HuH-7 (cell line): ENCODE measurements at places on chromosomes 3 and 15.

- peak; percentile 37 for DNase-seq
Observed at GRCh38 chr3:136819731-136820679, 1.1 kb downstream of the SLC35G2 start.

GRCh38 chr15:71773206-71773859 lies 37.0 kb upstream of the NR2E3 start:
- DNase-seq = no peak

- DNase-seq = no peak
Observed at GRCh38 chr3:99951701-99952100, 134.0 kb downstream of the CMSS1 start.

GRCh38 chr3:151581035-151581434 lies 120.2 kb upstream of the IGSF10 start:
- no peak for DNase-seq

DNA sequence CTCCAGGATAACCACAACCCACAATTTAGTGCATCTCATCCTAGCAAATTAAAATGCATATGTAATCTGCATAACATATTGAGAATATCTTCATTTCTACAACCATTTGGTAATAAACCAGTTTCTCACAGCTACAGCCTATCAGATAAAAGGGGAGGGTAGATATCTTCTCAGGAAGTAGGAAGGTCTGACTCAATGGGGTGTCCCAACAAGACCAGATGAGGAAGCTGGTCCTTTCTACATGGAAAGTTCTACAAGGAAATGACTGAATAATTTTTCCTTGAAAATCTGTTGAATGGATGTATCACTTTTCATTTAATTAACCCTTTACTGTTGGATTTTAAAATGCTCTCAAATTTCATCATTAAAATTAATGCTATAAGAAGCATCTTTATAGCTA lies 17.4 kb upstream of the TMPRSS7 start:
- no peak for DNase-seq

DNA sequence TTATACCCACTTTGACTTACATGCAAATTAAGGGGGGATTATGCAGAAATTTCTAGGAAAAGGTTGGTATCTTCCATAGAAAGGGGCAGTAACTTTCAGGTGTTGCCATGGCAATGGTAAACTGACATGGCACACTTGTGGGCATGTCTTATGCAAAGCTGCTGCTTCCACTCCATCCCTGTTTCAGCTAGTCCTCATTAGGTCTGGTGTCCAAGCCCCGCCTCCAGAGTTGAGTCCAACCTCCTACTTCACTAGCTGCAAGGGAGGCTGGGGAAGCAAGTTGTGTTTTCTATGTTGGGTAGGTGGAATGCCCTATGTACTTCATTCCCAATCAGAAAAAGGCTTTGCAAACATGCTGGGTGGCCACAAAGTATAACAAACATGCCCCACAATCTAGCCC lies 14.7 kb upstream of the KLHL40 start:
- DNase-seq = no peak

- no peak for DNase-seq
Observed at GRCh38 chr3:128867200-128868125, 12.0 kb upstream of the ACAD9 start.

- no peak for DNase-seq
Observed at GRCh38 chr3:151318991-151319390, 2.4 kb upstream of the GPR87 start.

DNA sequence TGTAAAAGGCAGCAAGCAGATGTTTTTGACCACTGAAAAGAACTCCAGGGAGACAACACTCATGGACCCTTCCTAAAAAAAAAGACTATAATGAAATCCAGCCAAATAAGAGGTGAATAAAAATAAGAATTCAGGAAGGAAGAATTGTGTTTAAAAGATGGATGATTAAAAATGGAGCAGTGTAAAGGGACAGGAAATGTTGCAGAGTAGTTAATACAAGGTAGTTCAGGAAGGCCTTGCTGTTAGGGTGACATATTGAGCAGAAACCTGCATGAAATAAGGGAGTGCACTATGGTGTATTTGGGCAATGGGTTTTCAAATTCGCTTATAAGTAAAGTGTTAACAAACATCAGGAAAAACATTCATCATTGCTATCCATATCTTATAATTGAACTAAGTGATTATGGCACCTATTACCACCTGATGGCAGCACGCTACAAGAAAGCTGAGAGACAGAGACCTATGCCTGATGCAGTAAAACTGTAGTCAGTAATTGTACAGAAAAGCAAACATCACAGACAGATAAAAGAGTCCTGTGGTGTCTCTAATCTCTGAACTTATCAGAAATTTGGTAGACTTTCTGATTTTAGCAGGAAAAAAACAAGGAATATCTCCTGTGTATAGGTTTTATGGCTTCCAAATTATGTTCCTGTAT lies 5.8 kb upstream of the DBR1 start:
- peak; percentile 51 for DNase-seq

- DNase-seq = no peak
Observed at GRCh38 chr3:38549082-38549481, 52.9 kb downstream of the EXOG start.

- DNase-seq = no peak
Observed at GRCh38 chr3:106257172-106257571, 388.4 kb upstream of the CBLB start.

DNA sequence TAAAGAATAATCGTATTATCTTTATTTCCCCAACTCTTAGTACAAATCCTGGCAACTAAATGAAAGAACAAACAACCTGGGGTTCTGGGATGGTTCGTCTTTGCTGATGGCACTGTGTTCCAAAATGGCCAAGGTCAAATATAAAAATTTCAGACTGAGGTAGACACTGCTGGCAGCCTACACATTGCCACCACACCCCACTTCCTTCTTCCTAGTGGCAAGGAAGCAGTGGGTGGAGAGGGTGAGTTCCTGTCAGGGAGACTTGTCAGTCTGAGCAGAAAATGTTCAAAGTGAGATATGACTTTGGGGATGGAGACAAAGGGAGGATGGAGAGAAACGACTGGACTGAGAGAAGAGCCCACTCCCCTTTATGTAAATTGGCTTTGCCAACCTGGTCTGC lies 69.6 kb downstream of the LMCD1 start:
- no peak for DNase-seq

DNA sequence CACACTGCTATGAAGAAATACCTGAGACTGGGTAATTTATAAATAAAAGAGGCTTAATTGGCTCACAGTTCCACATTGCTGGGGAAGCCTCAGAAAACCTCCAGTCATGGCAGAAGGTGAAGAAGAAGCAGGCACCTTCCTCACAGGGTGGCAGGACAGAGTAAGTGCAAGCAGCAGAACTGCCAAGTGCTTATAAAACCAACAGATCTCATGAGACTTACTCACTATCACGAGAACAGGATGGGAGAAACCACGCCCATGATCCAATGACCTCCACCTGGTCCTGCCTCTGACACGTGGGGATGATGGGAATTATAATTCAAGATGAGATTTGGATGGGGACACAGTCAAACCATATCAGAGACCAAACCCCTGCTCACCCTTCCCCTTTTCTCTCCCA lies 75.0 kb downstream of the TRIM69 start:
- no peak for DNase-seq

GRCh38 chr3:124442463-124442862 lies 287.8 kb upstream of the UMPS start:
- no peak for DNase-seq

GRCh38 chr3:143307613-143308183 lies 188.1 kb downstream of the CHST2 start:
- DNase-seq = no peak

- no peak for DNase-seq
Observed at GRCh38 chr3:33149342-33149741, 35.5 kb downstream of the CRTAP start.

- no peak for DNase-seq
Observed at GRCh38 chr15:75228787-75229186, 27.1 kb downstream of the C15orf39 start.

DNA sequence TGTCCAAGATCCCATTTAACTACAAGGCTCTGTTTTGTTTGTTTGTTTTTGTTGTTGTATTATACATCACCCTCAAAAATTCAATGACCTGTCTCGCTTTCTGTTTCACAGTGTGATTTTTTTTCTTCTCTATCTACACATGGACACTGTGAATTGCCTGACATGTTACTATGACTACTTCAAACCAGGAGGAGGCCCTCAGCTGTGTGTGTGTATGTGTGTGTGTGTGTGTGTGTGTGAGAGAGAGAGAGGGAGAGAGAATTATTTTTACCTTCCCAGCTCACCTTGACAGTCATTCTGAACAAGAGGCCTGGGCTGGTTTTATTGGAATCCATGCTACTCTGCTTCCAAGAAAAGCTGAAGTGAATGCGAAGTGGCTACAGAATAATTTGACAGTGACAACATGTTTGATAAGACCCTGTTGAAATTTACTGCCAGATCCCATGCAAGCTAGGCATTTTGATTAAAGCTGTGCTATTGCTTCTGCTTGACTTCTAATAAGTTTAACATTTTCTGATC lies 841.4 kb downstream of the NSUN3 start:
- no peak for DNase-seq
